ENCODE measurements at places on chromosomes 6 and 20.

- DNase-seq: no peak
These were observed 28.1 kb downstream of the KIF13A start for GRCh38 chr6:17959302-17959701.

- peak; percentile 41 for DNase-seq
These were observed 77.0 kb downstream of the ATXN1 start for GRCh38 chr6:16684195-16684689.

- no peak for DNase-seq
These were observed 8.1 kb downstream of the PCK1 start for GRCh38 chr20:57568960-57569359.

DNA sequence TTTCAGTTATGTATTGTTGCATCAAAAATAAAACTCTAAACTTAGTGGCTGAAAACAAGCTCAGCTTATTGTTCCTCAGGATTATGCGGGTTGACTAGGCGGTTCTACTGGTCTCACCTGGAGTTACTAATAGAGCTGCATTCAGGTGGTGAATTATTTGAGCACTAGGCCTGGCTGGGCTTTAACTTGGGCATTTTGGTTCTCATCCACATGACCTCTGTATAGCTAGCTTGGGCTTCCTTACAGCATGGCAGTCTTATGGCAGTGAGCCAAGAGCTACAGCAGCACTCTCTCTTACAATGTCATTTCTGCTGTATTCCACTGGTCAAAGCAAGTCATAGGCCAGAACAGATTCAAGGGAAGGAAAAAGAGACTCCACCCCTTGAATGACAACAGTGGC, 1.6 kb downstream of the PGBD1 start:
- DNase-seq: peak; percentile 22

DNA sequence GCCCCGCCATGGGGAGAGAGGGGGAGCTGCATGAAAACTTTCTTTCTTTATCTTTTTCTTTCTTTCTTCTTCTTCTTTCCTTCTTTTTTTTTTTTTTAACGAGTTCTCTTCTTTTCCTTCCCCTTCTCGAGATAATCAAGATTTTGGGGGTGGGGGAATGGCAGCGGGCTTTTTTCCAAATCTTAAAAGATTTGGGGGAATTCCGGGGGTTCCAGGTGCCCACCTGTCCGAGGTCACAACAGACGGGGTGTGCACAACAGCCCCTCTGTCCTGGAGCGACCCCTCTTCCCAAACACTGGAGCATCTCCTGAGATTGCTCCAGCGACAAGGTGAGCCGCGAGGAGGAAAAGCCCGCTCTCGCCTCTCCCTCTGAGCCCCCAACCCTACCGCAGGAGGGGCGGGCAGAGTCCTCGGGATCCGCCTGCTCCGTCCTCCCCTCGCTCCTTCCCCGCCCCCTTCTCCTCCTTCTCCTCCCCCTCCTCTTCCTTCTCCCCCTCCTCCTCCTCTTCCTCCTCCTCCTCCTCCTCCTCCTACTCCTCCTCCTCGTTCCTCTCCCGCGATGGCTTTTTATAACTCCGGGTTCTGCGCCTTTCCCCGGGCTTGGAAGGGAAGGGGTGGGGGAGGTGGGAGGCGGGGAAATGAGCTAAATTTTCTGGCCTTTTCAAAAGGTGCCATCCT, 689 bp upstream of the KCNB1 start:
- DNase-seq: no peak

DNA sequence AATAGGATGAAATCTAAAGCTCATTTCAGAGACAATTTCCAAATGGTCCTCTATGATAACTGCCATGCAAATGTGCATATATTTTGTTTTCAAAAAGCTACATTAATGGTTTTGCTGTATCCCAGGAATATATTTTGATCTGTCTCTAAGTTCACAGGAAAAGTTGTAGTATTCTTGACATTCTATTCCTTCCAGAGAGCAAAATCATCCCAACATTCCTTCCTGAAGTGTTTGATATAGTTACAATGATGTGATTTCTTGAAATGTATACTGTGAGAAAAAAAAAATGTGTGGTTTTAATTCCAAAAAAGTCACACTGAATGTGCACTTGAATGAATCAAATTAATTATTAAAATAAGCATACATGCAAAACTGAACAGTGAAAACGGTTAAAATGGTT, 996.0 kb upstream of the CITED2 start:
- no peak for DNase-seq

DNA sequence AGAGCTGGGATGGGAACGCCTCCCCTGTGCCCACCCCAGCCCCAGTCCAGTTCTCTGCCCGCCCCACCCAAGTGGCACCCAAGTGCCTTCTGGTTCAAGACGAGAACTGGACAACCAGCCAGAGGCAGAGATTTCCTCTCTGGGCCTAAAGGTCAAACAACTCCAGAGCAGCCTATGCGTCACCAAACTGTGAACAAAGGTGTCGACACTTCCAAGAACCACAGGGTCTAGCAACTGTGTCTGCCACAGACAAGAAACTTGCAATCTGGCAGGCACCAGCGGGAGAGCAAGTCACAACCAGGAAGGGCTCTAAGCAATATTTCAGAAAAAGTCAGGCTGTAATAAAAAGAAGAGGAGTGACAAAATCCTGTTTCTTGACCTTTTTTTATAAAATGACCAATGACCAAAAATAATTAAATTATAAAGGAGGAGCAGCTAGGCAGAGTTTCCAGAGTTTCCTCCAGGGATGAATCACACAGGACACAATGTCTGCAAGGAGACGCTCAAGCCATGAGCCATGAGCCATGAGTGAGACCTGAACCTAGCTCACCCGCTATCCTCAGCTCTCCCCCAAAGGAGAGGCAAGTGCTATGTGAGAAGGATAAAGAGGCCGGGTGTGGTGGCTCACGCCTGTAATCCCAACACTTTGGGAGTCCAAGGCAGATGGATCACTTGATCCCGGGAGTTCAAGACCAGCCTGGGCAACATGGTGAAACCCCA, 11.1 kb downstream of the EDEM2 start:
- DNase-seq: peak; percentile 90

- no peak for DNase-seq
These were observed 13.3 kb downstream of the PKHD1 start for GRCh38 chr6:52074155-52074554.

GRCh38 chr6:3546121-3546520, 89.3 kb upstream of the SLC22A23 start:
- no peak for DNase-seq

DNA sequence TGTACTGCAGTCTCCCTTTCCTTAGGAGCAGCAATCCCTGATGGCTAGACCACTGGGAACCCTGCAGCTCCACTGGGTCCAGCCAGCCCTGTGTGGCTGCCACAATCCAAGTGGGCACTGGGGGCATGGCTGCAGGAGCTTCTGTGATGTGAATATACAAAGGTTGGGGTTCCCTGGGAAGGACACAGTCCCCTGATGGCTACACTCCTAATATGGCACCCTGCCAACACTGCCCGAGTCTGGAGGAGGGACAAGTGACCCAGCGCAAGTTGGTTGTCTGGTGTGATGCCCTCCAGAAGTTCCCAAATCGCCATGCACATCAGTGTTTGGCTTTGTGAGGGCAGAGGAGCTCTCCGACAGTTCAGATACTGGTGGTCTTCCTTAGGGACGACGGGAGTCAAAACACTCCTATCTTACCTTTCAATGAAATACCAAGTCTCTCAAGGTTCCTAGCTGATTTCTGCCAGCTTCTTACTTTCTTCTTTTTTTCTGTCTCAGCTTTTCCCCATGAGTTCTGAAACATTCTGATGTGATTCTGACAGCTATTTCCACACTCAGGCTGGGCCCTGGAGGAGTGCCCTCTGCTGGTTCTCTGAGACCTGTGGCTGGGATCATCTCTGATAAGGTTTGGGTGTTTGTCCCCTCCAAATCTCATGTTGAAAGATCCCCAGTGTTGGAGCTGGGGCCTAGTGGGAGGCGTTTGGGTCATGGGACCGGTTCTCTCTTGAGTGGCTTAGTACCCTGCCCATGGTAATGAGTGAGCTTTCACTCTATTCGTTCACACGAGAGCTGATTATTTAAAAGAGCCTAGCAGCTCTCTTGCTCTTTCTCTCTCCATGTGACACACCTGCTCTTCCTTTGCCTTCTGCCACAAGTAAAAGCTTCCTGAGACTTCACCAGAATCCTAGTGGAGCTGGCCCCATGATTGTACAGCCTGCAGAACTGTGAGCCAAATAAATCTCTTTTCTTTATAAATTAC, 15.5 kb upstream of the ZFP57 start:
- peak; percentile 24 for DNase-seq

DNA sequence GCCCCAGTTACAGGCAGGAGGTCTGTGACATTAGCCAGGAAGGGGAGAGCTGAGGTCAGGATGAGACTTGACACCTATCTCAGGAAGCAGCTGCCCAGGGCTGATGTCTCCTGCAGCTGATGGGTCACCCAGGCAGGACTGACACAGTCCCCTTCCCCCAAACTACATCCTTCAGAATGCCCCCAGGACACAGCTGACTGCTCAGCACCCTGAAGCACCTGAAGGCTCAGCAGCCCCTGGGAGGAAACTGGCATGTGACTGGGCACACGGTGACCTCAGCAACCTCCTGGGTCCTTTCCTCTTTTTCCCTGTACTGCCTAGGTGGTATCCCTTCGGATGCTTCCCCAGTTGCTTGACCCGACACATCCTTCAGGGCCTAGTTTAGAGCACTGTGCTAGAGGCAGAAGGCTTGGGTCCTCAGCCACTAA, 1.9 kb downstream of the SDC4 start:
- no peak for DNase-seq

GRCh38 chr6:14693301-14694192, 552.3 kb upstream of the JARID2 start:
- no peak for DNase-seq

- DNase-seq: peak; percentile 89
These were observed 201.9 kb downstream of the MOXD1 start for GRCh38 chr6:132199343-132199742.

- DNase-seq: no peak
These were observed 21.8 kb downstream of the ITPR3 start for GRCh38 chr6:33642897-33643296.

All from fibroblast of mammary gland (primary cell).